ENCODE measurements at places on chromosomes 13 and 19.

- DNase-seq, result no peak
Observed at GRCh38 chr13:20825477-20825875, 51.7 kb upstream of the EEF1AKMT1 start.

GRCh38 chr13:78600280-78600883, 3.0 kb downstream of the POU4F1 start:
- no peak for DNase-seq

- no peak for DNase-seq
Observed at GRCh38 chr13:37751025-37751424, 118.5 kb downstream of the TRPC4 start.

- DNase-seq, result peak; percentile 86
Observed at GRCh38 chr19:38362076-38362945, 12.1 kb upstream of the PSMD8 start.

- no peak for DNase-seq
Observed at GRCh38 chr13:77338961-77339401, 12.1 kb upstream of the MYCBP2 start.

- no peak for DNase-seq
Observed at GRCh38 chr19:51621178-51621577, 9.0 kb downstream of the SIGLEC5 start.

- DNase-seq, result no peak
Observed at GRCh38 chr13:35164324-35164932, 222.4 kb downstream of the NBEA start.

DNA sequence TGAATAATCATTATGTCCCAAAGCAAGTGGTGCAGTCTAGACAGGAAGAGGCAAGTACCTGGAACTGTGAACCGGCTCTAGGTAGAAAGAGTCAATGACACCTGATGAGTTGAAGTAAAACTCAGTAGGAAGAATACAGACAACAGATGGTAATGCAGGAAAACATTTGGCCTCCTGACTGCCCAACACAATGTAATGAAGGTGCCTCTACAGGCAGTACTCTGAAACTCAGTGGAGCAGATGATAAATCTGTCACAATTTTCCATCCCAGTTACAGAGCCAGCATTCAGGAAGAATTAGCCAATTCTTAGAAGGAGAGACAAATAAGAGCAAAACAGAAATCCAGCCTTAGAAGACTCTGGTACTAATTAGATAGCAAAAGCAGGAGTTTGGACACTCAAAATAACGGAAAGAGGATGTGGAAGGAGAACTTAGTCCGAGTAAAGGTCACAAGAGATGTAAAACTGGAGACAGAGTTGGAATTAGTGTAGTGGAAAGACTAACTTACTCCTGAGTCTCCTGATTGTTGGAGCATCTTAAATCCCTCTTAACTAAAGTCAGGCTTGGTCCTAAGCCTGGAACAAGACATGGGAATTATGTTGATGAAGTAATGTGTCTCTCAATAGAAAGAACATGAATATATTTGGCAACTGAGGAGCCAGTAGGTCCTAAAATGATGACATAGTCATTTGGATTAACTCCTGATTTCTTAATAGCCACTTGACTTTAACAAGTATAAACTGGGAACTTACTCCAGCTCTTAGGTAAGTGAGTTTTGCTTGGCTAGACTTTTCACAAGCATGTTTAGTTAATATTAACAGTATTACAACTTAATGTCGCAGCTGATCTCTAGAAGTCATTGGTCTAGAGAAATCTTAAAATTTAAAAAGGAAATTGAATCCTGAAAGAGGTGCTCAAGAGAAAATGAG, 457.3 kb upstream of the MIR17HG start:
- no peak for DNase-seq

DNA sequence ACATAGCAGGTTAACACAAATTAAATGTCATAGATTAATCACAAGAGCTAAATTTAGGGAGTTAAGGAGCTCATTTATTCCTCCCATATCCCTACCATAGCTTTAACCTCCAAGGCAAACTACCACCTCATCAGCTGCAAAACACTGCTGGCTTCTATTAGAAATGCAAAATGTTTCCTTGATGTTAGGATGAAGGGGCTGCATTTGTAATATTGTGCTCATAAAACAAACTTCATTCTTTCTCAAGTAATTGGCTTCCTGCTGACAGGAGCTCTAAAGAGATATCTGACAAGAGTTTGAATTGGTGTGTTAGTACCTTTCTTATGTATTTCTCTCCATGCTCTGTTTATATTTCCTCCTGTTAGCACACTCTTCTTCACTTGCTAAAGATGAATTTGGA, 152.1 kb downstream of the OLFM4 start:
- DNase-seq, result no peak

DNA sequence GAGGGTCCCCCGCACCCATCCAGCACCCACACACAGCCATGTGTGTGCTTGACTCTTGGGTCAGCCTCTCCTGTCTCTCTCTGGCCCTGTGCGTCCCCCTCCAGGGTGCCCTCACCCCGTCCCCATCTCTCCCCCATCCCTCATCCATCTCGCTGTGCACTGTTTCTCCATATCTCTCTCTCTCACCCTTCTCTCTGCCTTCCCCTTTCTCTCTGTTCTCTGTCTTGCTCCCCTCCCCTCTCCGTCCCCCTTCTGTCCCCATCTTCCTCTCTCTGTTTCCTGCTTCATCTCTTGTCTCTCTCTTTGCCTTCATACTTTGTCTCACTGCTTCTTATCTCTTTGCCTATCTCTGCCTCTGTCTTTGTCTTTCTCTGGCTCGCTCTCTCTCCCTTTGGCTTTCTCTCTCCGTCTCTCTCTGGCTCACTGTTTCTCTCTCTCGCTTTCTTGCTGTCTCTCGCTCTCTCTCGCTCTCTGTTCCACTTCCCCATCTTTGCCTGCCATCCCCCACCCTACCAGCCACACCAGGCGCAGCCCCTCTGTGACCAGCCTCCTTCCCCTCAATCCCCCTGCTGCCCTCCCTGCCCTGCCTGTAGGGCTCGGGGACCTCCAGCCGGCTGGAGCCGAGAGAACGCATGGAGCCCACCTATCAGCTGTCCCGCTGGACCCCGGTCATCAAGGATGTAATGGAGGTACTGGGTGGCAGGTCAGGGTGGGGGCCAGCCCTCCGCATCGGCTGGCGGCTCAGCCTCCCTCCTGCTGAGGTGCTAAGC, 8.9 kb downstream of the STXBP2 start:
- DNase-seq, result no peak

- no peak for DNase-seq
Observed at GRCh38 chr13:104976986-104977385, 1558.5 kb downstream of the EFNB2 start.

DNA sequence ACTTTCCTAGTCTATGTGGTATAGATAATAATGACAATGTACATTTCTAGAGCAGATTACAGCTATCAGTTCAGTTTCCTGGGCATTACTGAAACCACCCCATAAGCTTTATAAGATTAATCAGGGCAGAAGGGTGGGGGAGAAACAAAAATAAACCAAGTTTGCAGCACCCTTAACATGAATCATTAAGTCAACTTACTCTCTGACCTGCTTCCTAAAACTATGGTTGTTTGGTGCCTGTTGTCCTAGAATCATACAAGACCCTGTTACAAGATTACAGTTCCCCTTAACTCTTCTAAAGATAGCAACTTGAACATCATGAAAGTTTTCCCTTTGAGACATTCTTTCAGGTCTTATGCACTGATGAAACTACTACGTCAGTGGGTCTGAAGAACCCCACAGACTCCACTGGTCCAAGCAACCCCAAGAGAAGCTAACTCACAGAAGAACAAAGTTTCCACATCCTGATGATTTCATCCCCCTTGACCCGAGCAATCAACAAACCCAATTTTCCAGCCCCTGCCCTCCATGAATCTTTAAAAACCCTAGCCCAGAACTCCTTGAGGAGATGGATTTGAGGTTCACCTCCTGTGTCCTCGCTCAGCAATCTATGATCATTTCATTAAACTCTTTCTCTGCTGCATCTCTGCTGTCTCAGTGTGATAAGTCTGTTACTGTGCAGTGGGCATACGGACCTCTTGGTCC, 336.5 kb downstream of the FOXO1 start:
- DNase-seq, result no peak

DNA sequence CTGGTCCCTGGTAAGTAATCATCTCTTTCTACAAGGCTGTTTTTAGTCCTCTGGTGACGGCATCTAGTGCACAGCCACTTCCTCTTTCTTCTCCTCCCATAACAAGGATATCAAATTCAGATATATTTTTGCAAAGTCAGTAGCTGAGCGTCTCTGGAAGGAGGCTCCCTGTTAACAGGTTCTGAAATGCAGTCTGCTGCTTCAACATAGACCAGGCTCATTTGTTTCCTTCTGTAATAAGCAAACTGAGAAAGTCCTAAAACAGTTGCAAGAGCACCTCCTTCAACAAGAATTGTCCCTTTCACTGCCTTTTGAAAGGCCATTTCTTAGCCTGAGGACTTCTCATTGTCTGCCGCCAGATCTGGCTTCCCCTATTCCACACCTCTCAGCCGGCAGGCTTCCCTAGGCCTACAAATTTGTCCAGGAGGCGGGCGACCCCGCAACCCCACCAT, 7.4 kb upstream of the ZSCAN5A start:
- DNase-seq, result no peak

GRCh38 chr13:74039667-74040066, 94.5 kb downstream of the KLF12 start:
- no peak for DNase-seq

- no peak for DNase-seq
Observed at GRCh38 chr13:28568286-28568685, 73.4 kb upstream of the FLT1 start.

DNA sequence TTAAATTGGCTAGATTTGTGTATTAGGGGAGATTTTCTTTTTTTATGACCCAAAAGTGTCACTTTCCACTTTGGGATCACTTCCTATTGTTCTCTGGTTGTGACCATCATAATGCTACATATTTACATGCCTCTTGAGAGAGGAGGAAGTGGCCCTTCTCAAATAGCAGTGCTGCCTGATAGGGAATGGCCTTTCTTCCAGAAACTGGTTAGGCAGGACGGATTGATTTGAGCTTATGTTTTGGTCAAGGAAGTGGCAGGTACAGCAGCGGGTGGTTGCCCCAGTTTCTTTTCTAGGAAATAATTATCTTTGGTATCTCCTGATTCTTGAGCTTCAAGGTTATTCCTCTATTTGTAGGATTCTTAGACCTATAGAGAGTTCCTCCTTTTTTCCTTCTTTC, 21.9 kb upstream of the WTIP start:
- DNase-seq, result no peak

GRCh38 chr13:42821437-42821836, 40.1 kb downstream of the FAM216B start:
- DNase-seq, result no peak

- no peak for DNase-seq
Observed at GRCh38 chr13:25529425-25529824, 157.7 kb downstream of the ATP8A2 start.

DNA sequence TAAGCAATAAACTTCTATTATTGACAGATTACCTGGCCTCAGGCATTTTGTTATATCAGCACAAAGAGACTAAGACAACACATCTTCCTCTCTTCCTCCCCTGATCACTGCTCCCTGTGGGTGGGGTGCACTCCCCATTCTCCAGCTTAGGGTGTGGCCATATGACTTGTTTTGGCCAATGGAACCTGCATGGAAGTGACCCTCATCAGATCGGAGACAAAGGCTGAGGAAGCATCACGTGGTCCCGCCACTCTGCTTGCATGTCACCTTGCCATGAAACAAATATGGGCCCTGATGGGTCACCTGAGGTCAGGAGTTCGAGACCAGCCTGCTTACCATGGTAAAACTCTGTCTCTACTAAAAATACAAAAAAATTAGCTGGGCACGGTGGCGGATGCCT, 13.7 kb upstream of the CCL25 start:
- DNase-seq, result no peak

- no peak for DNase-seq
Observed at GRCh38 chr13:106594980-106595379, 27.0 kb upstream of the ARGLU1 start.

All from activated T-cell treated with anti-CD3 and anti-CD28 coated beads for 48 hours (primary cell).